CD8-positive, alpha-beta T cell (primary cell): ENCODE measurements at places on chromosomes 5 and 9.

- DNase-seq = no peak
Observed at GRCh38 chr5:93677359-93677891, 64.0 kb downstream of the POU5F2 start.

DNA sequence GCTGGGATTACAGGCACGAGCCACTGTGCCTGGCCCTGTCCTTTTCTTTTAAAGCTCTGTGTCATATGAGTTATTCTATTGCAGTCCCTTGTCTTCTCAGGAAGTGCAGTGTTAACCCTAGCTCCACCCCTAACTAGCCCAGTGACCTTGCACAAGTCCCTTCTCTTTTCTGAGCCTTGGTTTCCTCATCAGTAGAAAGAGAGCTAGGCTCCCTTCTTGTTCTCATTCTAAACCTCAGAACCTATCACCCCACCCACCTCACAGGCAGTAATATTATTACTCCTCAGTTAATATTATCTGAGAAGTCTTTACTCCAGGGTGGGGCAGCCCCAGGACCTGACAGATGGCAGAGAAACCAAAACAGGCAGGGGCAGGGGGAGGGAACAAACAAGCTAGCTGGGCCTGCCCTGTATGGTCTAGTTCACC is 7.2 kb downstream of the CYFIP2 start:
- no peak for DNase-seq

DNA sequence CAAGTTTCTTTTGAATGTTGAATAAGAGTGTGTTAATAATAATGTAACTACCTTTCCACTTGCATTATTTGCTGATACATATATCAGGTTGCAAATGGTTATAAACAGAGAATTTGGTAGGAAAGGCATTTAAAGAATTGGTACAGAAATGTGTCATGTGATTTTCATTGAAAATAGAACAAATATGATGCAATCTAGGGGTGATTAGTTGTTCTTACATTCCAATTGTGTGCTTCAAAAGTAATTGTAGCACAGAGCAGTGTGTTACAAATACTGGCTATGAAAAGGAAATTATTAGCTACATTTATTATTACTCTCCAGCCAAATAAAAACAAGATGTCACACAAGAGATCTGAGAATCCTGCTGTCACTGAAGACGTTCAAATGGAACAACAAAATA is 61.8 kb upstream of the PRDM9 start:
- DNase-seq = no peak

DNA sequence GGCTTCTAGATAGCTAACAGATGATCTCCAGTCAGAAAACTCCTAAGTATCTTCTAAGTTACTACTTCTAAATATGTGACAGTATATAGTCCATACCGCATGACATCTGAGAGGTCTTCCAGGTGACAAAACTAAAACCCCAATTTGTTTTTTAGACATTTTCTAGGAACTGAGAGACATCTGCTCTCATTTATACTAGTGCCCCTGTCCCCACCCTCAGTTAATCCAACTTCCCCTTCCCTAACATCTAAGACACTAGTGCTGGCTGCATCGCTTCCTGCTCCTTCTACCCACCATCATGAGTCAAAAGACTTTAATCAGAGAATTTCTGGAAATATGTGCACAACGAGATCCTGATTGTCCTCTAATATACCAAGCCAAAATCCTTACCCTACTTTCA is 37.9 kb downstream of the FBXW11 start:
- no peak for DNase-seq

- DNase-seq = no peak
Observed at GRCh38 chr5:102815084-102815483, 60.0 kb downstream of the PAM start.
